CD4-positive, alpha-beta T cell treated with Interleukin-17A for 1 hour (primary cell): ENCODE measurements at places on chromosomes 6 and 20.

DNA sequence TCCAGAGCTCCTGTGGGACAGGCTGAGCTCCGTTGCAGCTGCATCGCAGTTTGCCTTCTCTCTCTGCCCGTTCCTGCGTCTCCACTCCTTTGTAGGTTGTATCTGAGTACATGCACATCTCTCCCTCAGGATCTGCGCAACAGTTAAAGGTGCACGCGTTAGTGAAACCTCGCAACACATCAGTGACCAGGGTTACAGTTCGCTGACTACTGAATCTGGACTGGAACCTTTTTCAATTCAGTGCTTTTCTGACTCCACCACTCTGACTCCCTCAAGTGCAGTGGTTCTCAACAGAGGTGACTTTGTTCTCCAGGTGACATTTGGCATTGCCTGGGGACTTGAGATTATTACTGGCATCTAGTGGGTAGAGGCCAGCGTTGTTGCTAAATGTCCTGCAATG lies 44.0 kb downstream of the UST start:
- no peak for DNase-seq

DNA sequence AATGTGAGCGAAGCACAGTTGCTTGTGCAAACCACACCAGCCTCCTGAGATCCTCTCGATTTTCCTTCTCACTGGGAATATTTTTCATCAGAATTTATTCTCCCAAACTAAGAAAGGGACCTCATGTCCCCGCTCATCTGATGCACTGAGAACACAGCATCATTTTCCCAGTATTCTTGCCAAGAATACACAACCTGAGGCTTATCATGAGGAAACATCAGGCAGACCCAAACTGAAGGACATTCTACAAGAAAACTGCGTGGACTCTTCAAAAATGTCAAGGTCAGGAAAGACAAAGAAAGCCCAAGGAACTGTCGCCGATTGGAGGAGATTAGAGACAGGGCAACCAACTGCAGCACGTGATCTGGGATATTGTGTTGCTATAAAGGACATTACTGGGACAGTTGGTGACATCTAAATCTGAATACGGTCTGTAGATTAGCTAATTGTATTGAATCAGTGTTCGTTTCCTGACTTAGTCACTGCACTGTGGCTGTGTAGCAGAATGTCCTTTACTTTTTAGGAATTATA lies 72.3 kb downstream of the SNX5 start:
- no peak for DNase-seq

DNA sequence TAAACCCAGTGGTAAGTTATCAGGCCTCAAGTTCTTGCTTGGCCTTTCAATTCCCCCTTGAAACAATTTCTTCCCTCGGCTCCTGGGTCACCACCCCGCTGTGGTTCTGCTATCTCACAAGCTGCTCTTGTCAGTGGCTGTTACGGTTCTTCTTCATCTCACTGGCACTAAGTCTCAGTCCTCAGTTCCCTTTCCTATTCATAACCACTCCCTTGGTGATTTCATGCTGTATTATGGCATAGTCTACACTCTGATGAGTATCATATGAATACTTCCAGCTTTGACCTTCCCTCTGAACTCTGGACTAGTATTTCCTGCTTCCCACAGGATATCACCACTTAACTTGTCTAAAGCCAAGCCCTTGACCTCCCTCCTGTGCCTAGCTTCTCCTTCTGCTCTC lies 7.9 kb downstream of the TAAR1 start:
- no peak for DNase-seq

DNA sequence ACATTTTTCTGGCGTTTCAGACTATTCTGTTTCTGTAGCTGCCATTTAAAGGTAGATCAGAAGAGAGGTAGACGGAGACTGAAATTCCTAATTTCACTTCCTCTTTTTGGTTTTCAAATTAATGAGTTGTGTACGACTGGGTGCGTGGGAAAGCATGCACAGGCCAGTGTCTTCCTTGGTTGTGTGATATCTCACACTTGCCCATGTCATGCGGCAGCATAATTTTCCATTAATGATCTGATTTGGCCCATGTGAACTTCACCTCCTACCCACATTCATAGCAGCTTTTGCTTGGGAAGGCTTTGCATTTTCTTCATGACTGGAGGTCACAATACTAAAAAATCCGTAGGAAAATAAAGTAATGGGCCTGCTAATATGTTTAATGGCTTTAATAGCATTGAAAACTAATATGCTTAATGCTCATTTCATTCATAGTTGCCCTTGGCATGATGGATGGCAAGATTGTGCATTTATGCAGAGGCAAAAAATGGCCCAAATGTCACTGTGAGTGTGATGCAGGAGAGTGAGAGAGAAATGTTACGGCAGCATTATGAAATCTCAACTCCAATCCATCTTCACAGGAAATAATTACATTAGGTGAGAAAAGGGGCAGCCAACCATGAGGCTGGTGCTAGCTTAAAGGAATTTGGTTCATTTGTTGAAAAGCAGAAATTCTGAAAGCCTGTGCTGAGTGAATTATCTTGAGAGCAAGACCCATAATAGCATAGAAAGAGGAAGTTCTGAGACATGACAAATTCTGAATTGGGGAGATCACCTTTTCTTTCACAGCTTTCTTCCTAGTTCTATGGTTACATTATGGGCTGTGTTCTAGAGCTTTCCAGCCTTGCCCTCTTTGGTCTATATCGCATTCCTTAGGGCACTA lies 69.0 kb upstream of the UST start:
- no peak for DNase-seq

GRCh38 chr6:116431964-116432595 lies 29.1 kb upstream of the CALHM6 start:
- no peak for DNase-seq

GRCh38 chr6:91480402-91480801 lies 893.5 kb upstream of the MAP3K7 start:
- no peak for DNase-seq

- no peak for DNase-seq
These were observed 17.1 kb downstream of the GSTA2 start for GRCh38 chr6:52746213-52746612.

DNA sequence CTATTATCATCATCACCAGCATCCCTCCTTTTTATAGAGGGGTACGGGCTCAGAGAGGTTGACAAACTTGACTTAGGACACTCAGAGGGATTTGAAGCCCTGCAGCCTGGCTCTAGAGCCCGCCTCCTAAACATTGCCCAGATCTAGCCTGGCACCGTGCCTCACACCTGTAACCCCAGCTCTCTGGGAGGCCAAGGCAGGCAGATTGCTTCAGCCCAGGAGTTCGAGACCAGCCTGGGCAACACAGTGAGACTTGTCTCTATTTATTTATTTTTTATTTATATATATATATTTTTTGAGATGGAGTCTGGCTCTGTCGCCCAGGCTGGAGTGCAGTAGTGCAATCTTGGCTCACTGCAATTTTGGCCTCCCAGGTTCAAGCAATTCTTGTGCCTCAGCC lies 6.3 kb upstream of the CSE1L start:
- DNase-seq, result no peak
